Placental epithelial cell (primary cell): ENCODE measurements at places on chromosomes 16 and 17. TPM values are rescaled to one million over a fixed set of nuclear protein-coding genes. Genes with fewer than 3 reads are reported as not detected.

ROGDI gene
- 22.8 and 28.4 TPM in 2 replicates for total RNA-seq

CCL7 gene
- not detected in 2 replicates for total RNA-seq

TRAPPC2L gene
- 26.7 and 27.5 TPM in 2 replicates for total RNA-seq

ZNF750 gene
- not detected in 2 replicates for total RNA-seq

TSEN54 gene
- 10.2 and 12.7 TPM in 2 replicates for total RNA-seq

KCTD11 gene
- 9.4 and 12.6 TPM in 2 replicates for total RNA-seq
